H9 (cell line): ENCODE measurements at places on chromosomes 12 and 14. TPM values are rescaled to one million over a fixed set of nuclear protein-coding genes. Genes with fewer than 3 reads are reported as not detected.
A peak's percentile ranks its signal among the peaks of the same experiment; 100 is the strongest.

Gene ATL1
- total RNA-seq: 3.0 and 3.2 TPM in 2 replicates

Gene CATSPERB
- total RNA-seq: 0.48 and 0.68 TPM in 2 replicates

Gene ZNF268
- 37.6 and 38.2 TPM in 2 replicates for total RNA-seq

Gene RTL1
- not detected in 2 replicates for total RNA-seq

Gene ARHGDIB
- 0.29 and 0.44 TPM in 2 replicates for total RNA-seq

Gene FAR2
- 17.9 and 22.1 TPM in 2 replicates for total RNA-seq

Gene ZNF891
- 1.7 and 2.1 TPM in 2 replicates for total RNA-seq

DNA sequence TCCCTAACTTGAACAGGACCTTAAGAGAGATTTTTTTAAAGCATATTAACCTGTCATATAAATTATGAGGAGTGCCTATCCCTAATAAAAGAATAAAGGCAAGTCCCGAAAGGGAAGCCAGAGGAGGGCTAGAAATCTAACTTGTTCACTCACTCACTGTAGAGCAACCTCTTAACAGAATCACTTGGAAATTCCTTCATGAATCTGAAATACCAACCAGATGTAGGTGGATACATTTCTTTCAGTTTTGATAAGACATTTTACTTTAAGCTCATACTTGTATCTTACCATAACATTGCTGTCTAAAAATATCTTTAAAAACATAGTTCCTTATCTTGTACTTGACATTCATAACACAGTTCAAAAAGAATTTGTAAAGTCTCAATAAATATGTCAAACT is 25.7 kb downstream of the NTN4 start:
- H3K36me3 ChIP-seq: no peaks in the 10 kb centered on the region; the same call in 2 of the 3 replicates
- H3K4me1 ChIP-seq: 0 out of 2 replicates have a peak, but pooled peaks cover 2% of the 10 kb centered on the region
- DNase-seq: no peak
- no peaks in the 10 kb centered on the region for H3K27me3 ChIP-seq
- H3K4me3 ChIP-seq: no peak overlapping the region

DNA sequence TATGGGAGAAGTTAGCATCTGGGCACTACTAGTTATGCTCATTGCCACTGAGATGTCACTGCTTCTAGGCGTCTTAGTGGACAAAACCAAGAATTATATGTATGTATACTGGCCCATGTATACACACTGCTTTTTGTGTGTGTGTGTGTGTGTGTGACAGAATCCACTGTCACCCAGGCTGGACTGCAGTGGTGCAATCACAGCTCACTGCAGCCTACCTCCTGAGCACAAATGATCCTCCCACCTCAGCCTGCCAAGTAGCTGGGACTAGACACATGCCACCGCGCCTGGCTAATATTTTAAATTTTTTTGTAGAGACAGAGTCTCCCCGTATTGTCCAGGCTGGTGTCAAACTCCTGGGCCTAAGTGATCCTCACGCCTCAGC is 25.2 kb downstream of the LIMA1 start:
- H3K36me3 ChIP-seq: no peaks in the 10 kb centered on the region
- no peak for DNase-seq
- no peaks in the 10 kb centered on the region for H3K4me1 ChIP-seq
- no peak overlapping the region for H3K27ac ChIP-seq
- H3K27me3 ChIP-seq: no peaks in the 10 kb centered on the region

DNA sequence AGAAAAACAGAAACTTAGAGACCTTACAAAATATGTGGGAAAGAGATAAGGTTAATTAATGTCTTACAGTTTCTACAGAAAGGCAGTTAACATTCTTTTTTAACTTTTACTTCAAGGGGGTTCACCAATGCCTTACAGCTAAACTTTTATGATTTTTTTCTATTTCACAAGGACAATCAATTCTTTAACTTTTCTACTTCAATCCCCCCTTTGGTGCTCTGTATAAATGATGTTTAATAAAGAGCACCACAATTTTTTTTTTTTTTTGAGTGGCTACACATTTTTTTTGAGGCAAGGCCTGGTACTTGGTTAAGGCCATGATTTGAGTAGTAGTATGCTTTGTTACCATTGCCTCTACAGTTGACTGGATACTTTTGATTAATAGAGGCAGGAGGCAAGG is 279.6 kb downstream of the PRKD1 start:
- H3K4me1 ChIP-seq: no peaks in the 10 kb centered on the region
- H3K4me3 ChIP-seq: no peak overlapping the region
- DNase-seq: no peak
- no peaks in the 10 kb centered on the region for H3K27me3 ChIP-seq
- H3K27ac ChIP-seq: no peak overlapping the region

GRCh38 chr12:102702447-102703114 is 214.5 kb downstream of the PAH start:
- DNase-seq: peak; percentile 57
- no peaks in the 10 kb centered on the region for H3K4me1 ChIP-seq
- H3K27me3 ChIP-seq: no peaks in the 10 kb centered on the region
- H3K36me3 ChIP-seq: no peaks in the 10 kb centered on the region
- H3K4me3 ChIP-seq: no peak overlapping the region

DNA sequence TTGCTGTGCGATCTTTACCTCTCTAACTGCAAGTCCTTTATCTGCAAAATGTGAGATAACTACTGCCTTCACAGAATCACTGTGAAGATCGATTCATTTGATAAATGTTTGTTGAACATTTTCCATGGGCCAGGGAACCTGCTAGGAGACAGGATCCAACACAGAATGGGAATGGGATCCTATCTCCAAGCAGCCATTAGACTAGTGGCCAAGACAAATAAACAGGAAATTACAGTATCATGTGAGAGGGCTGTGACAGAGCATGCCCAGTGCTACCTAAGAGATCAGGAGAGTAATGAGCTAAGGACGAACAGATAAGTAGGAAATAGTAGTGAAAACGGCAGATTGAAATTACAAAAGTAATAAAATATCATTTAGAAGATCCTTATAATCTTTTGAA is 105.7 kb downstream of the GRIN2B start:
- no peaks in the 10 kb centered on the region for H3K27me3 ChIP-seq
- no peaks in the 10 kb centered on the region for H3K36me3 ChIP-seq
- no peaks in the 10 kb centered on the region for H3K4me1 ChIP-seq
- DNase-seq: no peak
- no peak overlapping the region for H3K27ac ChIP-seq

GRCh38 chr12:4648104-4648500 is 749 bp downstream of the AKAP3 start:
- H3K36me3 ChIP-seq: no peaks in the 10 kb centered on the region
- H3K4me1 ChIP-seq: peaks cover 1% of the 10 kb centered on the region; the same call in 1 of the 2 replicates
- H3K4me3 ChIP-seq: peak overlapping the region; percentile 99

- H3K27me3 ChIP-seq: no peaks in the 10 kb centered on the region
- no peak for DNase-seq
- H3K36me3 ChIP-seq: peaks cover 26% of the 10 kb centered on the region; the same call in 2 of the 3 replicates
- H3K4me3 ChIP-seq: no peak overlapping the region
These were observed 4.8 kb downstream of the EMG1 start for GRCh38 chr12:6975297-6976032.

DNA sequence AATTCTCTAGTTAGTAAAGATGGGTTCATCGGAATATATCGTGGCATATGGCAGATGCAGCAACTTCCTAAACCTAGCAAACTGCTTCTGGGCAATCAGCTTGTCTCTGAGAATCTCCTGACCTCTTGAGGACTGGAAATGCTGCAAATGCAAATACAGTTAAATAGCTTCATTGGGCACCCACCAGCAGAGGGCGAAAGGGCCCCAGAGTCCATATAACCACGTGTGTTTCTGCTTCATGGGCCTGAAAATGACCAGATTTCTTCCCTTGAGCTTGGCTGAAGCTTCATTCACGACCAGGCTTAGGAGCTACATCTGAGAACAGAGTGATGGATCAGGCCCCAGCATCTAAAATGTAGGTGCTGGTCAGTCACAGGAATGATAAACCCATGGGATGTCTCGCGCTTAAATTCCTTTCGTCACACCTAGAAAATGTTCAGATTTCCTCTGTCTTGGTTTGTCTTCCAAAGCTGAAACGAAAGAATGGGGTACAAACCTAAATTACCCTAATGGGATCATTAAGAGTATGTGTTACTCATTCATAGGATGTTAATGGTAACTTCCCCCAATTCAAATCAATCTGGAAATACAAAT is 1482.5 kb upstream of the TMEM132C start:
- no peaks in the 10 kb centered on the region for H3K27me3 ChIP-seq
- no peak overlapping the region for H3K27ac ChIP-seq
- no peaks in the 10 kb centered on the region for H3K36me3 ChIP-seq

DNA sequence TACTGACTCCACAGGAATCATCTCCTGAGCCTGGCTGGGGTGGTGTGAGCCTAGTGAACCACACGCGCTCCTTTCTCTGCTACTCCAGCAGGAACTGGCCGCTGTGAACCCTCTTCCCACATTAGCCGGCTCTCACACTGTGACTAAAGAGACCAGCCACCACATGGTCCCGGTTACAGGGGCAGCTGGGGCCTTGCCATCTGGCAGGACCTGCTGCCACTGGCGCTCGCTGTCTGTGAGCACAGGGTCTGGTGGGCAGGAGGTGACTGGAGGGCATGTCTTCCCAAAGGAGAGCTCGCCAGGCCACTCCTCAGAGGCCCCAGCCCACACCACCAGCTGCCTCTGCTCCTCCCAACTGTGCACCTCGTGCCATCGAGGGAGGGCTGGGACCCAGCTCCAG is 99.3 kb downstream of the SINHCAF start:
- no peak overlapping the region for H3K4me3 ChIP-seq
- no peak overlapping the region for H3K27ac ChIP-seq
- no peaks in the 10 kb centered on the region; the same call in 1 of the 2 replicates for H3K4me1 ChIP-seq
- H3K36me3 ChIP-seq: no peaks in the 10 kb centered on the region
- H3K27me3 ChIP-seq: no peaks in the 10 kb centered on the region

DNA sequence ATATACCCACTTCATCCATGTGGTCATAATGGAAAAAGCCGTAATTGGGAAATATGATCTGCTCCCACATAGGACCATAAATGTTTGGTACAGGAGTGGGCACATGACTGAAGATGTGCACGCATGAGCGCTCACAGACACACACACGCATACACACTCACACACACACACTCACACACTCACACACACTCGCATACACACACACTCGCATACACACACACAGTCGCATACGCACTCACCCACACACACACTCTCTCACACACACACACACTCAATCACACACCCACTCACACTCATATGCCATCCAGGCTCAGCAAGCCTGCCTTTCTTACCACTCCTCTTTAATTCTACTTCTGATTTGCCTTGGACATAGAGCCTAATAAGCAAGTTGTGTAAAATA is 45.6 kb upstream of the EGLN3 start:
- H3K27me3 ChIP-seq: no peaks in the 10 kb centered on the region
- no peaks in the 10 kb centered on the region for H3K36me3 ChIP-seq
- no peak overlapping the region for H3K4me3 ChIP-seq
- no peak for DNase-seq
- H3K4me1 ChIP-seq: no peaks in the 10 kb centered on the region
- H3K27ac ChIP-seq: no peak overlapping the region

GRCh38 chr12:50848963-50849362 is 6.2 kb downstream of the TMPRSS12 start:
- no peaks in the 10 kb centered on the region for H3K27me3 ChIP-seq
- no peak overlapping the region for H3K27ac ChIP-seq
- no peaks in the 10 kb centered on the region for H3K36me3 ChIP-seq
- no peak overlapping the region for H3K4me3 ChIP-seq
- no peak for DNase-seq
- H3K4me1 ChIP-seq: no peaks in the 10 kb centered on the region

DNA sequence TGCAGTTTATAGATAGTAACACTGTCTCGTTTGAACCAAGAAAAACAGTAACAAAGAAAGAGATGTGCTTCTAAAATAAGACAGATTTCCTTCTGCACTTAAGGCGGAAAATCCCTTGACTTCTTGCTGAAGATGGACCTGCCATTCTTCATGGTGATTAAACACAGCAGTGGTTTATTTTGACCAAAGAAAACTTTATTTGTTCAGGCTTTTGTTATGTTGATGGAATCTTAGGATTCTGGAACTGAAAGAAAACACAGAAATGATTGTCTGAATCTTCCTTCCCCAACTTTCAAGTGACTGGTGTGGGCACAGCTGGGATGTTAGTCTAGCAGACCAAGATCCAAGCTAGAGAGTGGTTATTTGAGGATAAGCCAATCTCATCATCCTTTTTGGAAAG is 72.2 kb downstream of the DACT1 start:
- no peaks in the 10 kb centered on the region for H3K27me3 ChIP-seq
- no peak overlapping the region for H3K4me3 ChIP-seq
- DNase-seq: no peak
- H3K27ac ChIP-seq: no peak overlapping the region

GRCh38 chr12:105622846-105623736 is 292.6 kb downstream of the C12orf75 start:
- H3K27ac ChIP-seq: no peak overlapping the region
- no peaks in the 10 kb centered on the region for H3K27me3 ChIP-seq
- no peaks in the 10 kb centered on the region for H3K36me3 ChIP-seq
- H3K4me1 ChIP-seq: no peaks in the 10 kb centered on the region
- no peak overlapping the region for H3K4me3 ChIP-seq

GRCh38 chr14:89378119-89378518 is 38.9 kb downstream of the FOXN3 start:
- no peak for DNase-seq
- H3K27me3 ChIP-seq: no peaks in the 10 kb centered on the region
- no peak overlapping the region for H3K4me3 ChIP-seq
- no peak overlapping the region for H3K27ac ChIP-seq

DNA sequence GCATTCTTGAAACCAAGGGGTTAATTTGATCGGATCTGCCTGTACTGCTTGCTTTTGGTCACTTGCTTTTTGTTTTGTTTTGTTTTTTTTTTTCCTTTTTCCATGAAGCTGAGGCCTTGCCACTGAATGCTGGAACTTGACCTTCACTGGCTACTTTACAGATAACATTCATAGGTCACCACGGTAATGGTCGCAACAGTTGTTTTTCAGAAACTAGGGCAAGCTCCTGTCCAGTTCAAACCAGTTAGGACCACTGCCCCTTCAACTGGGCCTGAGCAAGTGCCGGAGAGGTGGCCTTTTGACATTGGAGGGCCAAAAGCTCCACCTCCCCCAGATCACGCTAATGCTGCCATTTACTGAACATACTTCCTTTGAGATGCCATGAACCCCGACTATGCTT is 147.6 kb downstream of the FOXN3 start:
- H3K4me3 ChIP-seq: no peak overlapping the region
- no peak overlapping the region for H3K27ac ChIP-seq
- no peaks in the 10 kb centered on the region for H3K27me3 ChIP-seq
- H3K36me3 ChIP-seq: peaks cover 3% of the 10 kb centered on the region; the same call in 1 of the 3 replicates
- H3K4me1 ChIP-seq: peaks cover 26% of the 10 kb centered on the region

DNA sequence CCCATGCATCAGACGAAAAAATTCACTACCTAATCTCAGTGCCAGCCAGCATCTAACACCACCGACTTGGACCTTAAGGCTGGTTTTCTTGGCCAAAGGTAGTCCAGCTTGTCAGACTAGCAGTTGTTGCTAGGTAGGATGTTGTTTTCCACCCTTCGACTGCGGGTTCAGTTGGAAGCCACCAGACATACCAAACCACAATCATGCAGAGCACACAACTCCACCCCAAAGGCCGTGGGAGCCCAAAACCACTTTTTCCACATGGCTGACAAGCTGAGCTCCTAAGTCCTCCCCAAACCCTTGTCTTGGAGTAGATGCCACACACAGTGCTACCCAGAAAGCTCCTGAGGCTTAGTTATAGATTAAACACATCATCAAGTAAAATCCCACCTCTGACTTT is 46.8 kb downstream of the LRIG3 start:
- H3K36me3 ChIP-seq: peaks cover 46% of the 10 kb centered on the region
- H3K4me3 ChIP-seq: no peak overlapping the region
- no peaks in the 10 kb centered on the region for H3K4me1 ChIP-seq
- H3K27me3 ChIP-seq: no peaks in the 10 kb centered on the region
- no peak overlapping the region for H3K27ac ChIP-seq
